Spinal cord (tissue), 10 donors: ENCODE measurements at places on chromosomes 16 and 17. TPM values are rescaled to one million over a fixed set of nuclear protein-coding genes. Genes with fewer than 3 reads are reported as not detected.

DNA sequence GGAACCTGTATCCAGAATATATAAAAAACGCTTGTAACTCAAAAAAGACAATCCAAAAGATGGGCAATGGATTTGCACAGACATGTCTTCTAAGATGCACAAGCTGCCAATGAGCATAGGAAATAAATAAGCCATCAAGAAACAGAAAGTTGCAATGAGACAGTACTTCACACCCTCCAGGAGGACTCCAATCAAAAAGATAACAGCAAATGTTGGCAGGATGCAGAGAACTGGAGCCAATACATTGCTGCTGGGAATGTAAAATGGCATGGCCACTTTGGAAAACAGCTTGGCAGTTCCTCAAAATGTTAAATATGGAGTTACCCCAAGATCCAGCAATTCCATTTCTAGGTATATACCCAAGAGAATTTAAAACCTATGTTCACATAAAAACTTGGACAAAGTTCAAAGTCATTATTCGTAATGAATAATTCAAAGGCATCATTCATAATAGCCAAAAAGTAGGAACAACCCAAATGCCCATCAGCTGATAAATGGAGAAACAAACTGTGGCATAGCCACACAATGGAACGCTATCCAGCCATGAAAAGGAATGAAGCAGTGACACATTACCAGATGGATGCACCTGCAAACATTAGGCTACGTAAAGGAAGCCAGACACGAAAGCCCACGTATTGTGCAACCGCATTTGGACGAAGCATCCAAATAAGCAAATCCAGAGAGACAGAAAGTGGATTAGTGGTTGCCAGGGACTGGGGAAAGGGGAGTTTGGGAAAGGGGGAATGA, 25.6 kb downstream of the GGA2 start:
- no peaks in the 10 kb centered on the region for H3K4me1 ChIP-seq
- no peak overlapping the region for H3K4me3 ChIP-seq
- peaks cover 90% of the 10 kb centered on the region for H3K36me3 ChIP-seq
- DNase-seq: no peak
- H3K27ac ChIP-seq: no peak overlapping the region

GRCh38 chr16:28292731-28293600, 641 bp downstream of the SBK1 start:
- H3K36me3 ChIP-seq: peaks cover 13% of the 10 kb centered on the region
- H3K4me3 ChIP-seq: peak overlapping the region; percentile 73
- peak; percentile 92 for DNase-seq
- H3K27ac ChIP-seq: peak overlapping the region; percentile 25
- H3K4me1 ChIP-seq: peaks cover 45% of the 10 kb centered on the region
- no peaks in the 10 kb centered on the region for H3K27me3 ChIP-seq

- H3K27ac ChIP-seq: no peak overlapping the region
- H3K4me3 ChIP-seq: no peak overlapping the region
- no peaks in the 10 kb centered on the region for H3K36me3 ChIP-seq
- no peaks in the 10 kb centered on the region for H3K4me1 ChIP-seq
- DNase-seq: no peak
Measured at GRCh38 chr16:7555459-7555858, 222.8 kb downstream of the RBFOX1 start.

GRCh38 chr17:44000141-44000860, 4.1 kb upstream of the NAGS start:
- DNase-seq: no peak
- H3K4me3 ChIP-seq: no peak overlapping the region
- peaks cover 39% of the 10 kb centered on the region for H3K27me3 ChIP-seq
- peaks cover 12% of the 10 kb centered on the region for H3K4me1 ChIP-seq

ATXN2L gene
- 40.1 TPM for total RNA-seq
